ENCODE measurements at places on chromosomes 7 and 10.

DNA sequence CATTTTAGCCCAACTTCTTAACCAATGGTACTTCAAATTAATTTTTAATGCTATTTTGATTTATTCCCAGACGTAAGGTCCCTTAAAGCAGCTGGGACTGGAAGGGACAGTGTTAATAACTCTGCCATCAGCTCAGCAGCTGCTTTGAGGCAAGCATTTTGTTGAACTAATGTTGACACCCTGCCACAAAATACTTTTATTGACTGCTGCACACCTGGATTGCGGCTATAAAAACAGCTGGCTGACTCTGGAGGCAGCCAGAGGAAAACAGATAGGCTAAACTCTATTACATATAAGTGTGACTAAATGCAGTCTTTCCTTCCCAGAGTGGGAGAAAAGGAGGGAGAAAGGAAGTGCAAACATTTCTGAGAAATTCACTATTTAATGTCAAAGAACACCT lies 77.6 kb downstream of the ETV1 start:
- DNase-seq, result no peak

DNA sequence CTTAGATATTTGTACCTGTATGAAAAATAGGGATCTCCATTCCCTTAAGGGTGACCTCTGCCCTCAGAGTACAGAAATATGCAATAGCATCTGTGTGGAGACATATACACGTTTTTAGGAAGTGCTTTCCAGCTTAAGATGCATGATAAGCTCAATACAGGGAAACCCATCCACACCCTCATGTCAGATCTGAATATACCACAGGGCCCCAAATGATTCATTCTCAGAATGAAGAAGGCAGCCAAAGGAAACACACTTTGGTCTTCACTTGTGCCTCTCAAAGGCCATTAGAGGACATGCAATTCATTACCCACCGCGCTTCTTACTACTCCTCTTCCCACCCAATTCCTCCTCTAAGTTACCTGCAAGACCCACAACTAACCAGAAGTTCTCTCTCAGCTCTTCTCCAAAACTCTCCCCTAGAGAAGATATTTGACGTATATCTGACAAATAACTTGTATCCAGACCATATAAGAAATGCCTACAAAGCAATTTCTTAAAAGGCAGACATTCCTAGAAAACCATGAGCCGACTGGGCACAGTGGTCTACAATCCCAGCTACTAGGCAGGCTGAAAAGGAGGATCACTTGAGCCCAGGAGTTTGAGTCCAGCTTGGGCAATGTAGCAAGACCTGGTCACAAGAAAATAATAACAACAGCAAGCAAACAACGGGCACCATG lies 103.0 kb downstream of the OAT start:
- DNase-seq, result no peak

DNA sequence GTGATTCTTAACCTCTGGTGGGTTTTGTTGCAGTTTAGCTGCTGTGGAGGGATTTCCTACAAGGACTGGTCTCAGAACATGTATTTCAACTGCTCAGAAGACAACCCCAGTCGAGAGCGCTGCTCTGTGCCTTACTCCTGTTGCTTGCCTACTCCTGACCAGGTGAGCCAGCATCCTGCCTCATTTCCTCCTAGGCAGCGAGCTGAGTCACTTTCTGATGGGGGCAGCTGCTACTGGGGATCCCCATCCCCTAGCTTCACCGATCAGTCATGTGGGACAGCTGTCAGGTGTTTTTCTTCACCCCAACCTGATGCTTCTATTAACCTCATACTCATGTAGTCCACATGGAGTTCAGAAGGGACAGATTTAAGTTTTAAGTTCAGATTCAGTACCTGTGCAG lies 21.7 kb upstream of the SMO start:
- DNase-seq, result no peak

DNA sequence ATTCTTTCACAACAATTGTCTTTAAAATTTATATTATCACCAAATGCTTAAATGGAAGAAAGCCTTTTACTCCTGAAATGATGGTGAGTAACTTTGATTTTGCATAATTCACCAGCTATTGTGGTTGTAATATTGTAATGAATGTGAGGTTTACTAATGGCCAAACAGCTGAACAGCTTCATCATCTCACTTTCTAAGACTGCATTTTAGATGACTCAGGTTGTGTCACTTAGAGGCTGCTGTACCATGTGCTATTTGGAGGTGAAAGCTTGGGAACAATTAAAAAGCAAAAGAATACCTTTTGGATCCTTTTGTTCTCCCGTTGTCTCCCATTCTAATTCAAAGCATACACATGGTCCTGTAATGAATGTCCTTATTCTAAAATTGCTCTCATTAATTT lies 604.0 kb upstream of the PFKP start:
- no peak for DNase-seq

DNA sequence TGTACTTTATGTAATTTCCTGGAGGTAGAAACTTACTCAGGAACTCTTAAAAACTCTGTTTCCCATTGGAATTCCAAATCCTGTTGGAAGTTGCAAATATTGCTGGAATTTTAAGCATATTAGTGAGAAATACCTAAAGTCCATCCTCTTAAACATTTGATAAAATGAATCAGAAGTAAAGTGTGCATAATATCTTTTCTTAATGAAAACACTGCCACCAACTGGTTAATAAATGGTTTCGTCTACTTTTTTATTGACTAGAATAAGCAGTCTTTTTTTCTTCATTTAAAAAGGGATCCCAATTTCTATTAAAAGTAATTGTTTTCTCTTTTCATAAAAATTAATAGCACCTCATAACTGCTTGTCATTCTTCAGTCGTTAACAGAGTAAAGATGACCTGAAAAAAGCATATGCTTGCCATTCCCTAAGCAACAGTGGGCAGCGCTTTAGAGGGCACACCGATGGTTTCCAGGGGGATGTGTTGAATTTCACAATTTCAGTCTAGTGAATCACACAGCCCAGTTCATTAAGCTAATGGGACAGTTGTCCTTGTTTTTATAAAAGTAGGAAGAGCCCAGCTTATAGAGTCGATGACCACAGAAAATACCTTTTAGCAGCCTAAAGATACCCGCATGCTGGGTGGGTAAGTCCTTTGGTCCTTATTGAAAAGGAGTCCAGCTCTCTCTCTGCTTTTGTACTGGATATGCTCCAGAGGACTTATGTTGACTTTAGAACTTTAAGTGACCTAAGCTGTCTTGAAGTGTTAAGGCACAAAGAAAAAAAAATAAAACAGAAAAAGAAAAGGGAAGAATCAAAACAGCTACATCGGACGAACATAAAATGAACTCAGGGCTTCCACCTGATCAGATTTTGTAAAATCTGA lies 28.5 kb downstream of the NPS start:
- DNase-seq, result no peak

DNA sequence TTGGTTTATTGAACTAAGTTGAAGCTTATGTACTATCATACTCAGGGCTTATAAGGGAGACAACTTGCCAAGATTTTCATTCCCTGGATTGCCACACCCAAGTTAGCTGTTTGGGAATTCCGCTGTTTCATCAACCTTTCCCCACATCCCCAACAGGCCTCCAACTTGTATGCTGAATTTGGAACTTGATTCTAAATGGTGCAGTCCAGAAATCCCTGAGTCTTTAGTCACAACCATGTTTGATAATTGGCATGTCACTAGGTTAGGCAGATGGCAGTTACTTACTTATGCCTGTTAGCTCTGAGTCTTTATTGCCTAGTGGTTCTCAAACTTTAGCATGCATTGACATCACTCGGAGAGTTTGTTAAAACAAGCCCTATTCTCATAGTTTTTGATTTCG lies 135.4 kb upstream of the PRPS1L1 start:
- DNase-seq, result no peak

Measured in T-cell (primary cell).